Chondrocyte (in vitro differentiated cells): ENCODE measurements at places on chromosomes 6 and 20. TPM values are rescaled to one million over a fixed set of nuclear protein-coding genes. Genes with fewer than 3 reads are reported as not detected.

- peak overlapping the region; percentile 90 for H3K27ac ChIP-seq
- peaks cover 77% of the 10 kb centered on the region for H3K4me1 ChIP-seq
- no peak overlapping the region for H3K4me3 ChIP-seq
- H3K27me3 ChIP-seq = no peaks in the 10 kb centered on the region
- DNase-seq = no peak
- H3K36me3 ChIP-seq = no peaks in the 10 kb centered on the region
These were observed 168.6 kb downstream of the ZFAND3 start for GRCh38 chr6:37988127-37988526.

LST1 gene
- not detected in 3 replicates for total RNA-seq

- no peak overlapping the region for H3K4me3 ChIP-seq
- peaks cover 6% of the 10 kb centered on the region for H3K4me1 ChIP-seq
- H3K27me3 ChIP-seq = no peaks in the 10 kb centered on the region
- H3K27ac ChIP-seq = no peak overlapping the region
These were observed 24.2 kb downstream of the PRDM1 start for GRCh38 chr6:106110164-106110826.

DNA sequence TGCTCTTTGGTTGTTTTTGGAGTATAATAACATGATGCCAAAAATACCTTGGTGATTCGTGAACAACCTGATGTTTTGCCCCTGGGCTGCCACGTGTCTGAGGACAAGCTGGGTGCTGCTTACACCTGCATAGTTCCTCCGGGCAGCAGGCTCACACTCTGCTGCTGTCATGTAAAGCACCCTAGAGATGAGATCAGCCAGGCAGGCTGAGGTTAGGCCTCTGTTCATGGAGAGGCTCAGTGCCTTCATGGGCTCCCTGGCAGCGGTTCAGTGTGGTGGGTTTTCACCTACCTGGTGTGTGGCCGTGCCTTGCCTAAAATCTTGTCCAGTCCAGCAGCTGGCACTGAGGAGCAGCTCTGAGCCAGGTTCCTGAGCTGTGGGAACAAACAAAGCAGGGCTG lies 60.1 kb upstream of the TAGAP start:
- H3K4me1 ChIP-seq = peaks cover 4% of the 10 kb centered on the region
- DNase-seq = no peak
- H3K36me3 ChIP-seq = no peaks in the 10 kb centered on the region
- peaks cover 28% of the 10 kb centered on the region for H3K27me3 ChIP-seq

- no peak overlapping the region for H3K27ac ChIP-seq
- no peak for DNase-seq
- H3K27me3 ChIP-seq = peaks cover 61% of the 10 kb centered on the region
- peaks cover 4% of the 10 kb centered on the region for H3K4me1 ChIP-seq
- H3K4me3 ChIP-seq = no peak overlapping the region
These were observed 40.4 kb upstream of the BPIFA2 start for GRCh38 chr20:33127422-33128097.

MPIG6B gene
- total RNA-seq = not detected in 3 replicates

- H3K4me1 ChIP-seq = peaks cover 7% of the 10 kb centered on the region
- no peak for DNase-seq
These were observed 104.6 kb downstream of the DTD1 start for GRCh38 chr20:18692447-18692846.

GRCh38 chr6:1378065-1379016 lies 11.0 kb upstream of the FOXF2 start:
- peaks cover 4% of the 10 kb centered on the region for H3K36me3 ChIP-seq
- H3K27ac ChIP-seq = no peak overlapping the region
- peaks cover 8% of the 10 kb centered on the region for H3K4me1 ChIP-seq
- peaks cover 66% of the 10 kb centered on the region for H3K27me3 ChIP-seq
- no peak for DNase-seq
- H3K4me3 ChIP-seq = no peak overlapping the region

SGK2 gene
- total RNA-seq = 0.45 to 2.1 TPM (median 0.54 TPM) in 3 replicates

LCA5 gene
- total RNA-seq = 3.0 to 4.4 TPM (median 3.8 TPM) in 3 replicates

GRCh38 chr6:34565722-34566137 lies 9.6 kb upstream of the SPDEF start:
- no peaks in the 10 kb centered on the region for H3K27me3 ChIP-seq
- H3K4me1 ChIP-seq = no peaks in the 10 kb centered on the region
- DNase-seq = no peak
- no peak overlapping the region for H3K27ac ChIP-seq
- no peak overlapping the region for H3K4me3 ChIP-seq

- H3K36me3 ChIP-seq = no peaks in the 10 kb centered on the region
- H3K4me3 ChIP-seq = no peak within 1 kb of the TSS
- peaks cover 42% of the 10 kb centered on the region for H3K4me1 ChIP-seq
- H3K27me3 ChIP-seq = no peaks in the 10 kb centered on the region
These were observed at the start of gene SYTL3 for GRCh38 chr6:158649289-158650143. SYTL3 (plus strand) TSS chr6:158650054; CDS start chr6:158663269, 13,215 bp downstream.

DNA sequence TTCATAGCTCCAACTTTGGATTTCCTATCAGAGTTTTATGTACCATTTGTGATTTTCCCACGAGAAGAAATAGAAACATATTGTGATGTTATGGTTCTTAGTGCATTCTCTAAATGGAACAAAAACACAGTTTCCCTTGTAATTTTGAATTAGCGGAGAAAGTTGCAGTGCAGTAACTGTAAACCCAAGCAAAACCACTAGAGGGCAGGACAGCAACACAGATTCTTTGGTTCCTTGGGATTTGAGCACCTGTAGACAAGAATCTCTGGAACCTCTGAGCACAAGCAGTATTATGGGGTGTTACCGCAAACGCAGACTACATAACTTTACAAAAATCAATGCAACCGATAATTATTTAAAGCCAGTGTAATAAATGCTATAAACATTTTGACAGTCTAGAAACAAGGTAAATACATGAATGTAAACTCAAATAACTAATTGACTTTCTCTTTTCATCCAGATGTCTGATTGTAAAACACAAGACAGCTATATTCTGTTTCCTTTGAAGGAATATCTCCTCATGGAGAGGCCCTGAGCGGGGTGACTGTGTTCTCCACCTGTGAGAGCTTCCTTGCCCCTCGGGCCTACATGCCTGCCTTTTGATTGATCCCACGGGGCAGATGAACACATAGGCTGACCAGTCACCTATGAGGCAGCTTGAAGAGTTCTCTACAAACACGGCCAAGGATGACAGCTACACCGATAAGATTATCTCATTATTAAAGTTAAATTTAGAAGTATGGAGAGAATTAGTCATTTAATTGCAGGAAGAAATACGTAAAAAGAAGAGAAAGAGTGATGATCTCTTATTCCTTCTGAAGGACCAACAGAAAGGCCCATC lies 67.5 kb upstream of the COL21A1 start:
- DNase-seq = no peak
- no peaks in the 10 kb centered on the region for H3K4me1 ChIP-seq
- H3K27ac ChIP-seq = no peak overlapping the region
- H3K4me3 ChIP-seq = no peak overlapping the region
- H3K27me3 ChIP-seq = peaks cover 15% of the 10 kb centered on the region
- H3K36me3 ChIP-seq = no peaks in the 10 kb centered on the region

- peaks cover 20% of the 10 kb centered on the region for H3K4me1 ChIP-seq
- no peaks in the 10 kb centered on the region for H3K36me3 ChIP-seq
- peaks cover 2% of the 10 kb centered on the region for H3K27me3 ChIP-seq
- H3K27ac ChIP-seq = no peak overlapping the region
These were observed 60.8 kb upstream of the RPS6KA2 start for GRCh38 chr6:166687879-166688205.

GRCh38 chr6:88920774-88921733 lies 42.4 kb downstream of the RNGTT start:
- no peak overlapping the region for H3K4me3 ChIP-seq
- DNase-seq = no peak
- peaks cover 9% of the 10 kb centered on the region for H3K36me3 ChIP-seq
- no peaks in the 10 kb centered on the region for H3K4me1 ChIP-seq

PLCB1 gene
- 10.8 to 15.3 TPM (median 11.4 TPM) in 3 replicates for total RNA-seq
